Stimulated activated CD4-positive, alpha-beta T cell treated with anti-CD3 and anti-CD28 coated beads, Interleukin-2, amount 100 ng/mL, for 24 hours (primary cell): ENCODE measurements at places on chromosomes 6 and 20.

DNA sequence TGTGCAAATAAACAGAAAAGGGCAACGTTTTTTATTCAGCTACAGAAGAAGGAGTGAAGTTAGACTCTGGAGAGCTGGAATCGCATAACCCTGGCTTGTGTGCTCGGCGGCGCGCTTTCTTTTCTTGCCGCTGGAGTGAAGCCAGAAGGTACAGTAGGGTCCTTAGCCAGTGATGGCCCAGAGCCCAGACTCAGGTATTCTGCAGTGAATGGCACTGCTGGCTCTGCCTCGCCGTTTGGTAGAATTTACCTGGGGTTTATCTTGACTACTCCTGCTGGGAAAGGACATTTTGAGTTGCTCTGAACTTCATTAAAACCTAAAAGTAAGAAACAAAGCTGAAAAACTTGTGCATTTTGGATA is 56.9 kb upstream of the TIAM2 start:
- DNase-seq, result no peak

DNA sequence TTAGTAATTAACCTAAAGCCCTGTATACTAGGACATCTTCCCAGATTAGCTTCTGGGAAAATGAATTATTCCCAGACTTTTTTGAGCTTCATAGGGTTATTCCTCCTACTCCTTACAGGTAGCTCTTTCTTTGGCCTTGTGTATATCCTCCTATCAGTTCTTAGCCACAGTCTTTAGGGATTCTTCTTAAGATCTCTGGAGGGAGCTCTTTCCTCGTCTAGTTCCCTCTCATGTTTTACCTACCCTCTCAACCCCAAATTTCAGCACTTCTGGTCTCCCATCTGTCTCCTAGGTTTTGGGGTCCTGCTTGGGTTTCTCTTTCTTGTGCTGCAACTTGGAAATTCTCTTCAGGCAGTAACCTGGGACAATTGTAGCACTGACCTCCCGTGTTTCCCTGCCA is 46.4 kb upstream of the SLC35B3 start:
- no peak for DNase-seq

DNA sequence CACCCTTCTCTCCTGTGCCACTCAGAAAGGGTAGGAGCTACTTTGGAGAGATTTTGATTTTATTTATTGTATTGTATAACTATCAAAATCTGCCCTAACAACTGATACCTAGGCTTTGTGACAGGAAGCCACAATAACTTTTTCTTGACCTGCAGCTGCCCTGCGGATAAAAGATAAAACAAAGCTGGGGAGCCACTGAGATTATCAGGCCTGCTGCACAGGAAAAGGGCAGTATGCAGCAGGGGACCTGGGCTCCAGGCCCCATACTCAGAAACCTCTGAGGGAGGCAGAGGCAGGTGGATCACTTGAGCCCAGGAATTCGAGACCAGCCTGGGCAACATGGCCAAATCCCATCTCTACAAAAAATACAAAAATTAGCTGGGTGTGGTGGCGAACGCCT is 980 bp upstream of the SNX21 start:
- DNase-seq, result no peak

DNA sequence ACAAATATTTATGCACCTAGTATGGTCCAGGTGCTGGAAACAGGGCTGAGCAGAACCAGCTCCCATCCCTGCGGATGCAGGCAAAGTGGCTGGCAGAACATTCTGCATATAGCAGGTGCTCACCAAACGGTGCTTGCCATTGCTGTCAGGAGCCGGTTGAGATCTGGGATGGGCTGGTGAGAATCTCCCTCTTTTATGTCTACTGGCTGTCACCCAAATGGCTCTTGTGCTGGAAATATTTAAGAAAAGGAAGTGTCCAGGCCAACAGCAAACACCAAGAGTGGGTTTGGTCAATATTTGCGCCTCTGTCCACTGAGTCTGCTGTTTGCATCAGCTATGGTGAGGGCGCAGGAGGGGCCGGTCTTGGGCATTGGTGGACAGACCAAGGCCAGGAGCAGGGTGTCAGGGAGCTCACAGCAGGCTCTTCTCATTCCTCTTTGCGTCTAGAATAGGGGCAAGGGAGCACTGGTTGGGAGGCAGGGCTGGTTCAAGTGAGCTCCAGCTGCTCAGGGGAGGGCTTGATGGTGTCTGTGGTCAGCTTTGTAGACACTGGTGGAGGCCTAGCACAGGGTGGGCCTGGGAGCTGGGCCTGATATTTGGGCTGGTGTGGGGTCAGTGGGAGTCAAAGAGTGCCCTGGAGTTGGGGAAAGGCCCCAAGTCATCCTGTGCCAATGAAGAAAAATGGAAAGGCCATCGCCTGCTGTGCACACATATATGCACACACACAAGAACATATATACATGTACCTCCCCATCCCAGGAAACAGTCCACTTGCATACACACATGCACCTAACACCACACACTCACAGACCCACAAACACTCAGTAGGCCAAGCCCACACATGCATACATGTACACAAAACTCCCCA is 1.4 kb upstream of the BPIFB2 start:
- DNase-seq, result no peak

DNA sequence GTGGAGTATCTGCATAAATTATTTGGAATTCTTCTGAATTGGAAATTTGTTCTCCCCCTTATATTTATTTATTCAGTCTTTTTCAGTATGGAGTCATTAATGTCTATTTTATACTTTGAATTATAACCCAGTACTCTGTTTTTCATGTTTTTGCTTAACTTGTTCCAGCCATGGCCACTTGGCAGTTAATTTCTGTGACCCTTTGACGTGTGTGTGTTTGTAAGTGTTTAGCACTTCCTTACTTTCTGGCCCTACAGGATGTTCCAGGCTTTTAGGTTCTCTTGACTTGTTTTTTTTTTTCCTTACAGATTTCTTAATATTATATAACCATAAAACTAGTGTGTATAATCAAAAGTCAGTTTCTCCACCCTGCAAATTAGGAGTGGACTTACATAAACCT is 24.1 kb downstream of the ENPP1 start:
- no peak for DNase-seq

GRCh38 chr6:106910999-106911949 is 63.3 kb downstream of the CD24 start:
- DNase-seq, result no peak

- peak; percentile 21 for DNase-seq
Observed at GRCh38 chr20:8454137-8454712, 322.2 kb downstream of the PLCB1 start.

- DNase-seq, result no peak
Observed at GRCh38 chr6:159691133-159691962, 1.7 kb downstream of the SOD2 start.

DNA sequence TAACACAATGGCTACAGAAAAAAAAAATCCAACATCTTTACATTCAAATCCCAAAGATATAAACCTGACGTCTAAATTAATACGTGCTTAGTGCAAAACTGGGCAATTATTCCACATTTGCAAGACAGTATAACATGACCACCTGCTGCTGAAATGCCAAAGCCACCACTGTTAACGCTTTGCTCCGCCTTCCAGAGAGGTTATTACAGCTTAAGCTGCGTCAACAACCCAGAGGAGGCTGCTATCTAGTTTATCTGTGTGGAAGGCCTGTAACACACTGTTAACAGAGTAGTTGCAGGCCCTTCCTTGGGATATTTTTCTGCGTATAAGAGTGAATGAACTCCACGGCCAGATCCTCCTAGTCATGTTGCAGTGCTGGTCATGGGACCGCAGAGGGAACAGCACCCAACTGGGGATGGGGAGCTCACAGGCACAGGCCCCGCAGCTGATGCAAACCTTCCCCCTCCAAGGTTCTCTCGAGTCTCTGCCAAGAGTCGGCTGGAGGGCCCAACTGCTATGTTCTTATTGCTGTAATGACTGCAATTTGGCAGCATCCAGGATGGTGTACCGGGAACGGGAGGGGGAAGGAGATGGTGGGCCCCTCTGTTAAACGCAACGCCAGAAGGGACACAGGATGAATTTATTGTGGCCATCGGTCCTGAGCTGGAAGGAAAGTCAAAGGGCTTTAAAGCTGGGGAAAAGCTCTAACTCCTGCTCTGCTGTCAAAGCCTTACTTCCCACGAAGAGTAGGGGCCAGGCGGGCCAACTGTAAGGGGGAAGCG is 993 bp upstream of the NCOA7 start:
- DNase-seq, result peak; percentile 50

DNA sequence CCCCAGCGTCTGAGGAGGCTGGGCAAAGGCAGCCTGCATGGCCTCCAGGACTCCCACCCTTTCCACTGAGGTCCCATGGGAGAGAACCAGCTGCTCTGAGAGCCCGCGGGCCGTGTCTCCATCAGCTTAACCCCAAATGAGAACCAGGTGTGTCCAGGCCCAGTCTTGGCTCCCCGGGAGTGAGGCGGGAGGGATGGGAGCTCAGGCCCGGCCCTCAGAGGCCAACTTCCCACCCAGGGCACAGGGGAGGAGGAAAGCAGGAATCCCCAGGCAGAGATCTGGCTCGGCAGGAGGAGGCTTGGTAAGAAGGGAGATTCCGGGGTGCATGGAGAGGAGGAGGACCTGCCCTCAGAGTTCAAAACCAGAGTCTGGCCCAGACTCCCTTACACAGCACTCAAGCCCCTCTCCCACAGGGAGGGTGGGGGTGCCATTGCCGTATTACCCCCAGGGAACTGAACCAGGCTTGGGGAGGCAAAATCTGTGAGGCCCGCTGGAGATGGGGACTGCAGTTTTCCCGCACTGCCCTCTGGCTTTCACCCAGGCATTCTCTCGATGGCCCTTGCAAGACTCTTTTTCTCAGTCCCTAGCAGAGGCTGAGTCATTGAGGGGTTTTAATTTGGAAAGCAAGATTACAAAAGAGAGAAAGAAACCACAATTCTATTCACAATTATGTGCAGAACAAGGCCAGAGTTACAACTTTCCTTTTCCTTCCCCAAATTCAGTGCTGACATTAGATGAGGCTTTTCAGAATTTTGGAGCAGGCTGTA is 17.1 kb downstream of the FOXF2 start:
- no peak for DNase-seq

- DNase-seq, result no peak
Observed at GRCh38 chr6:9126878-9127560, 691.7 kb upstream of the SLC35B3 start.

- no peak for DNase-seq
Observed at GRCh38 chr6:148082044-148082443, 260.6 kb upstream of the SASH1 start.

GRCh38 chr20:63137851-63138415 is 78.0 kb downstream of the YTHDF1 start:
- DNase-seq, result no peak

- DNase-seq, result no peak
Observed at GRCh38 chr6:48933136-48933535, 529.9 kb downstream of the MMUT start.

GRCh38 chr20:34066476-34067090 is 45.5 kb downstream of the EIF2S2 start:
- DNase-seq, result no peak

GRCh38 chr20:34663213-34663943 is 13.5 kb downstream of the PIGU start:
- DNase-seq, result no peak

DNA sequence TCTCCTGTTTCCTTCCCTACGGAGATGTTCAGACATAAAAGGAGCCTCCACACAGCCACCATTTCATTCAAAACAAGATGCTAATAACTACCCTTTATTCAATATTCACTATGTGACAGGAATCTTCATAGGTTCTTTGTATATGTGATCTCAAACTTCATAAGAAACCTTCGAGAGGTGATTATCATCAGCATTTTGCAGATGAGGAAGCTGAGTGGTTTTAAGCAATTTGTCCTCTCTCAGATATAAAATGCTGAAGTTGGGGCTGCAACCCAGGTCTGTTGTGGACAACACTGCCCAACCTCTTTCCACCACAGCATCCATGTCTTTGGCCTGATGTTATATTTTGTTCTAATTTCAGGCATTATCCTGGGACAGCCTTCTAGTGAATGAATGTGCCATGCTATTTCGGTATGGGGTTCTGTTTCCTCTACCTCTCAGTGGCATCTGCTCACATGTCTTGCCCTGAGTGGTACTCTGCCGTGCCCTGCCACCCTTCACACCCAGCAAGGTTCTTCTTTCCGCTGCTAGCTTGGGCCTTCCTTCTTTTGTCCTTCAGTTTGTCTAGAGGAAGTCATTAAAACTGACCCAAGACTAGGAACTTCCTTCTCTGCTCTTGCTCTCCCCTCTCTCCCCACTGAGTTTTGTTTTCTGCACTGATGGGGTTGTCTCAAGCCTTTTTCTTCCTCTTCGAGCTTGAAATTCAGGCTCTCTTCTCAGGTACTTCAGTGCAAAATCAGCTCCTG is 300.9 kb upstream of the PRDM1 start:
- no peak for DNase-seq

DNA sequence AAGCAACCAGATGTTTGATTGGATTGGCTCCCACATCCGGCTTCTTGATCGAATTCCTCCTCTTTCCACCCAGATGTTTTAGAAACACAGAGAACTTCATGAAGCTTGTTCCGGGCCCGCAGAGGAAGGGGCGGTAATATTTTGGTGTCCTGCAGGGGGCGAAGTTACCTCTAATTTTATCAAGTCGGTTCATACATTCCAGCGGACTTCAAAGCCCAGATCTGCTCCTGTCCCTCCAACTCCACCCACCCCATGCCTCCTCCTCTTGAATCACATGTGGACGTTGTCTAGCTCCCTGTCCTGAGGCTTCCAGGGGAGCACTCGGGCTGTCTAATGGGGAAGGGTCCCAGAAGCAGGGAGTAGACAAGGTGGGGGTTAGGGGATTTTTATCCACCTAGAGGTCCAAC is 2.9 kb upstream of the BMP6 start:
- DNase-seq, result peak; percentile 76

- peak; percentile 33 for DNase-seq
Observed at GRCh38 chr6:7201732-7202541, 94.2 kb downstream of the RREB1 start.

- DNase-seq, result no peak
Observed at GRCh38 chr6:37302086-37302686, 44.2 kb upstream of the TMEM217 start.

DNA sequence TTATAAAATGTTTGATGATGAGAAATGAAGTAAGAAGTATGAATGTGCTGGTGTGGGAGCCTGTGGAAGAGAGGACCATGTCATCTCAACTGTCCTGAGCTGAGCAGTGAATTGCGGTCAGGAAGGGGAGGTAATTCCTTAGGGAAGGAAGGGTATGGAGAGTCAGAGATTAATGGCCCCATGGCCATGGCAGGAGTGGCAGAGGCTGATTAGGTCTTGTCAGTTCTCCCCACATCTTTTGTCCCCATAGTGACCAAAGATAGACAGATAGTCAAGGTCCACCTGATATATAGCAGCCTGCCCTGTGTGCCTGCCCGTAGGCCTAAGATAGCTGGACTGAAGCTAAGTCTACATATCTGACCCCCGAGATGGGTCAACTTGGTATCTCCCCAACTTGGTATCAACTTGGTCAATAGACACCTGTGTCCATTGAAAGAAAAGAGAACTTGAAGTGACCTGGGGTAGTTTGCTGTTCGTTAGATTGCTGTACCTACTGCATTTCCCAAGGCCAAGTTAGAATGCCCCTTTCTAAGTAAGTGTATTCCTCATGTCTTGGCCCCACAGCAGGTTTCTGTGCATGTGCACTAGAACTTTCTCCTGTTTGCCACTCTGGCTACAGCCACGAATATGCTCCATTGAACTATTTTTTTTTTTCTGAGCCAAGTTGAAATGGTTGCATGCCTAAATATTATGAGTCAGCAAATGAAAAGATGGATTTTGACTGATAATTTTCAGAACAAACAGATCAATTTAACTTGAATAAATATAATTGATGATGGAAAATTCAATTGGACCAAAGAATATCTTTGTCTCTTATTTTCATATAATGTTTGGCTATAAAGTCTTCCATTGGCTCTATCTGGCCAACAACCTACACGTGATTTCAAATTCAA is 143.4 kb downstream of the ISM1 start:
- no peak for DNase-seq
